ENCODE measurements at places on chromosomes 13 and 19.

DNA sequence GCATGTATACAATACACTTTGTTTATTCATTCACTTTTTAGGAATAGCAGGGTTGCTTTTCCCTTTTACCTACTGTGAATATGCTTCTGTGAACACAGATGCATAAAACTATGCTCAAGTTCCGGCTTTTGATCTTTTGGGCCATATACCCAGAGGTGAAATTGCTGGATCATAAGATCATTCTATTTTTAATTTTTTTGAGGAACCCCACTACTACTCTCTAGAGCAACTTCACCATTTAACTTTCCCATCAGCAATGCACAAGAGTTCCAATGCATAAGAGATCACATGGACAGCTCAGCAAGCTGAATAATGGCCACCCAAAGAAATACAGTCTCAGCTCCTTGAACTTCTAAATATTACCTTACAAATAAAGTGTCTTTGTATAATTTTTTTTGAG, 17.0 kb upstream of the SIGLEC10 start:
- DNase-seq = no peak

DNA sequence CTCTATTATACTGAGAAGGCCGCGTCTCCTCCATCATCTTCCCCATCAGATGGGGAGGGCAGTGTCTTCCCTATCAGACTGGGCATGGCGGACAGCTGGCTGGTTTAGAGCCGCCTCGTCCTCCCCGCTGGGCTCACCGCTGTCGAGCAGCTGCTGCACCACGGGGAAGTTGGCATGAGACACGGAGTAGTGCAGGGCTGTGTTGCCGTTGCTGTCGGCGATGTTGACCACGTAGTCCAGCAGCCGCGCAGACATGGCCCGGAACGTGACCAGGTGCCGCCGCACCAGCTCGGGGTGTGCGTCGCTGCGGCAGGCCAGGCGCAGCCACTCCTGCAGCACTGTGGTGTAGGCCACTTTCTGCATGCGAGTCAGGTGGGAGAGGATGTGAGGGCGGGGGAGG, 18.8 kb upstream of the SPC24 start:
- DNase-seq = no peak

DNA sequence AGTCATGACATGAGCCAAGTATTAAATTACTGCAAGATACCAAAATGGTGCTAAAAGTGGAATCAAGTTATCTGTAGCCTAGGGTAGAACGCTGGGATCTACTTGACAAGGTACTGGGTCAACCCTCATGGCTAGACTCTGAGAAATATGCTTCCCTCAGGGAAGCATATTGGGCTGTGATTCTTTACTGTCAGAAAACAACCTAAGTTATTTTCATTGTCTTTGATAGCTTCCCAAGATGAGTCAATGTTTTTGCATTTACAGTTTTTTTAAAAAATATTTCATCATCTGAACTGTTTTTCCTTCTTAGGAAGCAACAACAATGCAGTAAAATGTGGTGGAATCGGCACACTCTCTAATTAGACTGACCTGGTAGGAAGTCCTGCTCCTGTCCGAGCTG, 218.0 kb downstream of the RGCC start:
- no peak for DNase-seq

DNA sequence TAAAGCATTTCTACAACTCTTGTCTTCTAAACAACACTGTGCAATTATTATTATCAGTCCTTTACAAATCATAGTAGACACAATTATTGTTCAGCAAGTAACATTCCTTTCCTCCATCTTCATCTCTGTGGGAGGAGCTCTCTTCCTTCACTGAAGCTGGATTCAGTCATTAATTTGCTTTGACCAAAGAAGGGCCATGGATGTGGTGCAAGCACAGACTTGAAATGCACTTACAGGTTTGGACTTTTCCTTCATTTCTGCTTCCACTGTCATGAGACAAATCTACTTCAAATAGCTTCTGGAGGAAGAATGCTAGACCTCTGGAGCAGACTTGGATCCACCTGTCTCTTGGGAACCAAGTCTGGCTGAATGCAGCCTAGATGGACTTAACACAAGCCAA, 336.6 kb upstream of the SLITRK6 start:
- no peak for DNase-seq

DNA sequence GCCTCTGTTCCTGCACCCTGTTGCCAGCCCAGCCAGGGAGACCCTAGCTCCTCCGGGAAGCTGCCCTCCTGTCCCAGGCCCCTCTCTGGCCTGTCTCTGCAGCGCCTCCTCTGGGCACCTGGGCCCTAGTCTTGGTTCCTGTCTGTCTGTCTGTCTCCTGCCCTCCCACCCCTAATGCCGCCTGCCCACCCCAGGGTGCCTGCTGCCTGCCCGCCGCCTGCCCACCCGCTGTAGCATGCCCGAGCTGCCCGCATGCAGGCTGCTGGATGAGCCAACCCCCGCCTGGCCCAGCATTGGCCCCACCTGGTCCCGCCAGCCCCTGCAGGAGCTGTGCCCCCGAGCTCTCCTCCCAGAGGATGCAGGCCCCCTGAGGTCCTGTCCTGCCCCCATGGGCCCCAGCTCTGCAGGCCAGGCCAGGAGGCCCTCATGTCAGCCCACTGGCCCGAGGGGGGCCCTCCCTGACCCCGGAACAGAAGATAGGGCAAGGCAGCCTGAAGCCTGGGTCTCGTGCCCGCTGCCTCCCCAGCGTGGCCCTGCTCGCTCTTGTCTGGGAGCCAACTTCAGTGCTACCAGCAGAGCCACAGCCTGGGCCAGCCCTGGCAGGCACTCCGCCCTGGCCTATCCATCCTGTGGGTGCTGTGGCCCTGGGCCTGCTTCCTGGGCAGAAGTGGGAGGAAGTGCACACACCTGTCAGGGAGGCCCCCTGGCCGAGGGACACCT, 5.2 kb downstream of the MAP2K7 start:
- no peak for DNase-seq

GRCh38 chr19:46487178-46487801, 8.4 kb downstream of the PNMA8B start:
- DNase-seq = no peak

DNA sequence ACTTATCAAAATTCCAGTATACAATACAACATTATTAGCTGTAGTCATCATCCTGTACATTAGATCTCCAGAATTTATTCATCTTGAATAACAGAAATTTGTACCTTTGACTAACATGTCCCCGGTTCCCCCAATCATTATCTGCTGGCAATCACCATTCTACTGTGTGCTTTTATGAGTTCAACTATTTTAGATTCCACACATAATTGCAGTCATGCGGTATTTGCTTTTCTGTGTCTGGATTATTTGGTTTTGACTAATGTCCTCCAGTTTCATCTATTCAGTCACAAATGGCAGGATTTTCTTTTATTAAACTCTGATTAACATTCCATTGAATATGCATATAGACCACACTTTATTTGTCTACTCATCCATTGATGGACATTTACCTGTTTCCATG, 530.7 kb upstream of the SLITRK1 start:
- no peak for DNase-seq

DNA sequence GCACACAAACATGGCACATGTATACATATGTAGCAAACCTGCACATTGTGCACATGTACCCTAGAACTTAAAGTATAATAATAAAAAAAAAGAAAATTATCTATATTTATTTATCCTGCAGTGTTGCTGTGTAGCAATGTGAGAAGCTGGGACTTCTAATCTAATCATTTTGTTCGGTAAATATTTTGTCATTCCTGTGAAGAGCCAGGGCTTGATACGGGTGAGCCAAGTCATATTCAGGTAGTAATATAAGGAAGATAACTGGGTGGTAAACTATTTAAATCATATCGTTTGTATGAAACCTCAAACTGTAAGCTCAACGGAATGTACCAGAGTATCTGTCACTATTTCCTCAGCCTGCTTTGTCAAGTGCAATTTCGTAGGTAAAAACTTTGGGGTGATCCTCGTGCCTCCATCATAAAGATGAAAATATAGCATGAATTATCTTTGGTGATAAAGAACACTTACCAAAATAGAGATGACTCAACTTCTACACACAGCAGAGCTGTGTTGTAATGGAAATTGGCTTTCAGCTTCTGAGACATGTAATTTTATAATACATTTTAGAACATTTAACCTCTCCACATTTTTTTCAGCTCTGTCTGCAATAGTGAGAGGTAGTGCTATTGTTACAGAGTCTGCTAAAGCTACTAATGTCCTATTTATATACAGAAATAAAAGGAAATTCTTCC, 92.9 kb downstream of the PCDH9 start:
- DNase-seq = no peak

GRCh38 chr19:39645800-39646411, 9.8 kb upstream of the LGALS16 start:
- DNase-seq = no peak

DNA sequence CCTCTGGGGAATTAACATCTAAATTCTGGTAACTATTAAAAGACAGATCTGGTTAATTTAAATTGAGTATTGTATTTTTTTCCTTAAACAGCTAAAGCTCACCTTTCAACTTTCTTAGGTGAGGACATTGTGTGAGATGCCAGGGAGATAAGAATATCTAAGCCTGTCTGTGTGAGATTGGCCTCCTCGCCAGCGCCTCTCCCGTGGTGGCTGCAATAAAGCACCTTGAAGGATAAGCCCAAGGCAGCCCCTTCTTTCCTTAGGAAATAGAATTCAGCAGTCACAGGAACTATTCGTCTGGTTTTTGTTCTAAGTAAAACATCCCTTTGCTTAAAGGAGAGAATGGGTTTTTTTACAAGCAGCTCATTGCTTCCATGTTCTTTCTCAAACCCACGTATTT, 24.6 kb downstream of the NAXD start:
- no peak for DNase-seq

DNA sequence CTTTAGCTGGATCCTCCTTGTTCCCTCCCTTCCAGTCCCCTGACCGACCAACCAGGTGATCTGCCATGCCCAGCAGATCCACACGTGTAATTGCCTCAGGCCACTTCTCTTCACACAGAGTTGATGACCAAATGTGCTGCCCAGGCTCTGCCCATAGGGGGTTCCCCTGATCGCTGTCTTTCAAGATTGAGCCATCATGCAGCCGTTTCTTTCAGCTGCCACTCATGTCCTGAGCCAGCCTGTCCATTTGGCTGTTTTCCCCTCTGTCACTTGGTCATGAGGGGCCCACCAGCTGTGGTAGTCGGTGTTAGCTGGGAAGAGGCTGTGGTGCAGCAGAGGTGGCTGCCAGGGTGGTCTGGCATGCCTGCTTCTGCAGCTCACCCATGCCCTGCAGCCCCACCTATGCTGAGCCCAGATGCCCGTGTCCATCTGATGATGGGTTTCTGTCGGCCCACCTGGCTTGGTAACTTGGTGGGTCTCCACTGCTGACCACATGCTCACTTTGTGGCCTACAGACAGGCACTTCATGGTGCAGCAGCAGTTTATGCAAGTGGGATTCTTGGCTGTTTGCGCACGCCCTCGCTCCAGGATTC, 35.6 kb upstream of the GPR183 start:
- no peak for DNase-seq

- no peak for DNase-seq
Measured at GRCh38 chr13:102191951-102192502, 209.8 kb downstream of the FGF14 start.

- no peak for DNase-seq
Measured at GRCh38 chr13:65724226-65724625, 1505.9 kb downstream of the PCDH9 start.

- DNase-seq = no peak
Measured at GRCh38 chr13:20033486-20033885, 75.0 kb downstream of the ZMYM2 start.

DNA sequence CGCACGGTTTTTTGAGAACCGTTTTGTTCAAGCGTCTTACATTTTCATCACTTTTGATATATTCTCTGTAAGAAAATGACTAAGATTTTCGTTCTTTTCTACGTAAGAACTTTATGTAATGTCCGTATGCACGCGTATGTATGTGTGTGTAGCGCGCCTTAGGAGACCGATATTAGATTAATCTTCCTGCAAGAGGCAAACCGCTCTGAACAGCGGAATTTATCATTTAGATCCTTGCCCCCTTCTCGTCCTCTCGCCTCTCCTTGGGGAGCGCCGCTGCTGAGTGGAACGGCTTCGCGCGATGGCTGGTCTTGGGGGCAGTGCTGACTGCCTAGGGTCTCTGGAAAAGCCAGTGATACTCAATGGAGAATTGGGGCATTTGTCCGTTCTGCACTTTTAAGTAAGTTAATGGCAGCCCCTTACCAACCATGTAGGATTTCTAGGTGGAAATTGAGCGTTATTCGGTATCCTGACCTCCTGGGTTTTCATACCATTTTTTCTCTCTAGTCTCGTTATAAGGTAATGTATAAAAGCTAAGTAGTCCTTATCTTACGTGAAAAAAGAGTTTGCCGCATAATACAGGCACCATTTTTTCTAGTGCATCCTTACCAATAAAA, 4.7 kb downstream of the MAB21L1 start:
- no peak for DNase-seq

GRCh38 chr13:94483970-94484369, 4.5 kb upstream of the DCT start:
- DNase-seq = no peak

GRCh38 chr13:51154029-51154555, 43.0 kb upstream of the C13orf42 start:
- DNase-seq = no peak

DNA sequence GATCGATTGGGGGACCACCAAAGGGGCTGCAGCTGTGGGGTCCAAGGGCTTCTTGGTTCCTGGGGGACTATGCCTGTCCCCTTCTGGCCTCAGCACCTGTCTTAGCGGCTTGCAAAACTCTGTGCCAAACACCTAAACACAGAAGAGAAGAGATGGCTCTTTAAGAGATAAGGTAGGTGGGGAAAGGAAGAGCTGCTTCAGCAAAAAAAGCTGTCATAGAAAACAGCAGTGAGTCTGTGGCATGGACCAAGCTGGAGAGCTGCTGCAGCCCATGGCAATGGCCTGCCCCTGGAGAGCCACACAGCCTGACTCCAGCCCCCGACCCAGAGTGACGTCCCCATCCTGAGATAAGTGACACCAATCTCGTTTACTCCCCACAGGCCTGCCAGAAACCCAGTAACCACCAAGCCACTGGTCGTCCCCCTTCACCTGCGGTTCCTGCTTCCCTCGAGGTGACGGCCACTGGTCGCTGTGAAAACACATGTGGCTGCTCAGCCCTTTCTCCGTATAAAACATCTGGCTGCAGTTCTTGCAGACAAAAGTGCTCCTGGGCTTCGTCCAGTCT, 25.0 kb upstream of the NAPA start:
- DNase-seq = no peak

DNA sequence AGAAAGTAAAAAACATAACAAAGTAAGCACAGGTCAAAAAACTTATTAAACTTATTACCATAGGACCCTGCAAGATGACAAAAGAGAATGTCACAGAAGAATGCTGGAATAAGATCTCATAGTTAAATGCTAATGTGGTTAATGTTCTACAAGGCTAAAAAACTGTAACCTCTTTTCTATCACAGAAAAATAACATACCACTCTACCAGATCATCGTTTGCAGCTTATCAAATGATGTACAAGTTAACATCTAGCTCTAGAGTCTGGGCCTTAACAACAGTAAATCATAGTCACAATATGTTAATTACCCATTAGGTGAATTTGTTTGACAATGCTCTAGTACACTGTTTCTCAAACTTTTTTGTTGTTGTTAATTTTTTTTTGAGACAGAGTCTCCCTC, 53.0 kb downstream of the NUFIP1 start:
- DNase-seq = no peak

- no peak for DNase-seq
Measured at GRCh38 chr13:45674908-45675307, 27.2 kb upstream of the CBY2 start.

All from T follicular helper cell (primary cell).